ENCODE measurements at places on chromosomes 5 and 9.
A peak's percentile ranks its signal among the peaks of the same experiment; 100 is the strongest.

- DNase-seq, result no peak
Observed at GRCh38 chr9:35452481-35452880, 37.4 kb upstream of the RUSC2 start.

- DNase-seq, result no peak
Observed at GRCh38 chr5:115461506-115462290, 82.9 kb downstream of the FEM1C start.

GRCh38 chr5:57501414-57502201, 19.0 kb upstream of the ACTBL2 start:
- DNase-seq, result no peak

DNA sequence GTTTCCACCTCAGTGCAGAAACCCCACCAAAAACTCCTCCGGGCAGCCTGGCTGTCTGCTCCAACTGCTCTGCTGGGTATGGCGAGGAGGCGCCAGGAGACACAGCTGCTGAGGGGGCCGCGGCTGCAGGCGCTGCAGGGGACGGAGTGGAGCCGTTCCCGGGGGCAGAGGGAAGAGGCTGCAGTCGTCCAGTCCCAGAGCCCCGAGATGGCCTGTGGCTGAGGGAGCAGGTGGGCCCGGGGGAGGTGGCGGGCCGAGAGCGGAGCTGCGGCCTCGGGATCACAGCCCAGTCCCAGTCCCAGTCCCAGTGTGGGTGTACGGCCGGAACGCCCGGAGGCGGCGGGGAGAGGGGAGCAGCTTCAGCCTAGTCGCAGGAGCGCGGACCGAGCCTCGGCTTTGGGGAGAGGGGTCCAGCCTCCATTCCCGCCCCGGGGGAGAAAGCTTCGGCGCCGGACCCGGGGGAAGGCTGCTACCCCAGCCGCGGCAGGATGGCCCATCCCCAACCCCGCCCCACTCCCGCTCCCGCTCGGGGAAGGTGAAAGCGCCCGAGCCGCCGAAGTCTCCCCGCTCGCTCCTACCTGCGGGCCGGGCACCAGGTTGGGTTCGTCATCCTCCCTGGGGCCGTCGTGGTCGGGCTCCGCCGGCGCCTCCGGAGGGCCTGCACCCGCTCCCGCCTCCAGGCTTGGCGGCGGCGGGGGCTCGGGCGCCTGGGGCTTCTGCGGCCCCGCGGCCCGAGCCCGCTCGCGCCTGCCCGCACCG, 513 bp downstream of the FAM193B start:
- DNase-seq, result peak; percentile 18

DNA sequence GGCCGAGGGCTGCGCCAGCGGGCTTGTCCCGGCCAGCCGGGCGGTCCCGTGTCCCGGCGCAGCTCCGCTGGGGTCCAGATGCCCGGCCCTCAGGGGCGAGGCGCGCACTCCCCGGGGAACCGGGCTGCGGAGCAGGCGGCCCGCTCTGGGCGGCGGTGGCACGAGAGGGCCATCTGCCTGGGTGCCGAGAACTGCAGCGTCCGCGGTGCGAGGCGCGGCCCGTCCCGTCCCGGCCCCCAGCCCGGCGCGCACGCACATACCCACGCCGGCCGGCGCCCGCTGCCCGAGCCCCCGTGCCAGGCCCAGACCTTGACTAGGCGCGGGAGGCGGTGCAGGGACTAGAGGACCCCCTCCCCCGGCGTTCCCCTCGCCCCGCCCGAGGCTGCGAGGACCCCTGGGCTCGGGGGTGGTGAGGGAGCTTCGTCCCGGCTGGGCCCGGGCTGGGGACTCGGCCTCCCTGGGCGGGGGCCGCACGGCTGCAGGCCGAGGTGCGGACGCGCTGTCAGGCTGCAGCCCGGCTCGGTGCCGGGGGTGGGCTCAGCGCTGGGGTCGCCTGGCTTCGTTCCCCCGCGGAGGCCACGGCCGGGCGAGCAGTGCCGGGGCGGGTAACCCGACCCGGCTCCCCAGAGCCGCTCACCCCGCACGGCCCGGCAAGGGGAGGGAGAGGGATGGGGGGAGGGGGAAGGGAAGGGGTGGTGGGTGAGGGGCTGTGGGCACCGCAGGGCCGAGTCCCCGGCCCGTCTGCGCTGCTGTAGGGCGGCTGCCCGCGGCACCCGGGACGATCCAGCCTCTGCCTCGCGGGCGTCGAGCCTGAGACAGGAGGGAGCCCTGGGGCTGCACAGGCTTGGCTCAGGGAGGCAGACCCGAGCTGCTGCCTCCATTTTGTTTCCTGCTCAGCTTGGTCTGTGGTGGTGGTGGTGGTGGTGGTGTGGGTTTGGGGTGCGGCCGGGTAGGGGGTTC, 1.2 kb upstream of the NSD1 start:
- DNase-seq, result peak; percentile 42

- DNase-seq, result no peak
Observed at GRCh38 chr9:80679916-80680315, 1009.4 kb downstream of the TLE1 start.

DNA sequence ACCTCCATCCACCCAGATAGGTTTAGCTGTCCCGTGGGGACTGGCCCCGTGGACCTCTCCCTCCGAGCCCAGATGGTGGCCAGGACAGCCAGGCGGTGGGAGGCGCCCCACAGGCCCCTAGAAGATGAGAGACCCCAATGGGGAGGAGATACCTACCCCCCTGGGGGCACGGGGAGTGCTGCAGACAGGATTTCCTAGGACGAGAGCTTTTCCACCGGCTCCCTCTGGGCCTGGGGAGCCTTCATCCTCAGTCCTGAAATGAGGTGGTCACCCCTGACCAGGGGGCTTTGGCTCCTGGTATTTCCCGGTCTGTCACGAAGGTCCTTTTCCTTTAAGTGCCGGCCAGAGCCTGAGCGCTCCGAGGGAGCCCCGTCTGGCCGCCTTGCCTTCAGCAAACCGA, 46.8 kb downstream of the MRPL36 start:
- DNase-seq, result no peak
